NCI-H1417 treated with DMSO at 0.1 percent for 48 hours (cell line): ENCODE measurements at places on chromosomes 16 and 17.

DNA sequence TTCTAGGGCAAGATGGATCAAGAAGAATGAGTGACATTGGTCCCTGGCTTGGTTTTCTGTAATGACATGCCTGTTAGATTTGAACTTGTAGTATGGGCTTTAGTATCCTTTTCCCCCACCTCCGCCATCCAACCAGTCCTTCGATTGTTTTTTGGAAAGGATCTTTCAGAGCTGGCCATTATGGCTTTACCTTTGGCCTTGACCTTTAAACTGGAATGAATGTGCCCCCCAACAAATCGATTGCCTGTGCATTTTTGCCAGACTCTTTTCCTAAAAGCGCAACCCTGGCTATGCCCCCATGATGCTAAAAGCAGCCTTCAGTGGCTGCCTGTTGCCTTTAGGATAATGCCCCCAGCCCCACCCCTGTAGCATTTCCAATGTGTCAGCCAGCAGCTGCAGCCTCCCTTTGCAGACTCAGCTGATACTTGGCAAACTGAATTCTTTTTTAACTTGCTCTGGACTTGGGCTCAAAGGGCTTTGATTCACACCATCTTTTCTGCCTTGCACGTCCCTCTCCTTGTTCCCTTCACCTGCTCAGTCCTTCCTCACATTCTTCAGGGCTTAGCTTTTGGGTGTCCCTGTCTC, 4.0 kb downstream of the GPRC5C start:
- DNase-seq: no peak

DNA sequence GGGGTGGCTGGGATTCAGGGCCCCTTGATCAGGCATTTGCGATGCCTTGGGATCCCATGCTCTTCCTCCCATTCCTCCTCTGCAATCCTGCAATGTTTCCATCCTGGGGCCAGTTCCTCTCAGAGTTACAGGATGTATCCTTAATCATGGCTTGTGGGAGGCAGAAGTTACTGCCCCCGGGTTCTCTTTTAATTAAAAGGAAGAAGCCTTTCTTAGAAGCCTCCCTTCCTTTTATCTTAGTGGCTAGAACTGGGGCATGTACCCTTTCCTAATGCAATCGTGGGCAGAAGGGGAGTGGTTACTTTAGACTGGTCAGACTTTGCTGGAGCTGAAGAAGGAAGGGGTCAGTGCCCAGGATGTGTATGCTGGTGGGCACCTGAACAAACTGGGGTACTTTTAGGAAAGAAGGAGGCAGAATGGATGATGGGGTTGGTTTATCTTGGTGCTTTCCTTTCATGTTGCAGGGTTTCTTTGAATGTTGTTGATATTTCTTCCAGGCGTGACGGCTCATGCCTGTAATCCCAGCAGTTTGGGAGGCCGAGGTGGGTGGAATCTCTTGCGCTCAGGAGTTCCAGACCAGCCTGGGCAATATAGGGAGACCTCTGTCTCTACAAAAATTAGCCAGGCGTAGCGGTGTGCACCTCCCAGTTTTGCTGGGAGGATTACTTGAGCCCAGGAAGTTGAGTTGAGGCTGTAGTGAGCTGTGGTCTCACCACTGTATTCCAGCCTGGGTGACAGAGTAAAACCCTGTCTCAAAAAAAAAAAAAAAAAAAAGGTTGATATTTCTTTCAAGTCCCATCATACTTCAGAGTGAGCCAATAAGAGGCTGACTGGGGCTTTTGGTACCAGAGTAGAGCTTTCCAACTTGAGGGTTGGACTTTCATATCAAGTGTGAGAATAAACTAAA, 13.2 kb upstream of the SPN start:
- DNase-seq: no peak

- no peak for DNase-seq
These were observed 6.2 kb downstream of the NT5M start for GRCh38 chr17:17309356-17309755.

GRCh38 chr17:34412965-34413441, 50.0 kb upstream of the CCL1 start:
- no peak for DNase-seq

DNA sequence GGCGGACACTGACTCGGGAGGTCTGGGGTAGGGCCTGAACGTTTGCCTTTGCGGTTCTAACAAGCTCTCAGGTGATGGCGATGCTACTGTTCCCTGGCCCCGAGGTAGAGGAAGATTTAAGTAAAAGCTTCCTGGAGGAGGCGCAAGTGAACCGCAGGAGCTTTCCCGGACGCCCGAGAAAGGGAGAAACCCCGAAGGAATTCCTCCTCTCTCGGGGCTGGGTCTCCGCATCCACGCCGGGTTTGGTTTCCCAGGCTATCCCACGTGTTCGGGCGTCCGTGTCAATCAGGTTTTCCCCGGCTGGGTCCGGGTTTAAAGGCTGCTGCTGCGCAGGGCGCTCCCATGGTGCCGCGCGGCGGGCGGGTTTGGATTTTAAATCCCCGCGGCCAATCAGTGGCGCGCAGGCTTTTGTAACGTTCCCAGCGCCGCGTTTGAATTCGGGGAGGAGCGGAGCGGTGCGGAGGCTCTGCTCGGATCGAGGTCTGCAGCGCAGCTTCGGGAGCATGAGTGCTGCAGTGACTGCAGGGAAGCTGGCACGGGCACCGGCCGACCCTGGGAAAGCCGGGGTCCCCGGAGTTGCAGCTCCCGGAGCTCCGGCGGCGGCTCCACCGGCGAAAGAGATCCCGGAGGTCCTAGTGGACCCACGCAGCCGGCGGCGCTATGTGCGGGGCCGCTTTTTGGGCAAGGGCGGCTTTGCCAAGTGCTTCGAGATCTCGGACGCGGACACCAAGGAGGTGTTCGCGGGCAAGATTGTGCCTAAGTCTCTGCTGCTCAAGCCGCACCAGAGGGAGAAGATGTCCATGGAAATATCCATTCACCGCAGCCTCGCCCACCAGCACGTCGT, at the start of gene PLK1:
PLK1 (plus strand) TSS at position 460 of the 844 bp plus-strand sequence; CDS start at position 504, 44 bp downstream.
- DNase-seq: peak; percentile 38

- no peak for DNase-seq
These were observed 857 bp downstream of the GOT2 start for GRCh38 chr16:58733248-58733670.

GRCh38 chr16:19662351-19662750, 55.7 kb downstream of the KNOP1 start:
- DNase-seq: no peak

- no peak for DNase-seq
These were observed 5.6 kb upstream of the TUBG2 start for GRCh38 chr17:42653179-42654124.

- no peak for DNase-seq
These were observed 81.1 kb downstream of the MAF start for GRCh38 chr16:79519448-79519847.

DNA sequence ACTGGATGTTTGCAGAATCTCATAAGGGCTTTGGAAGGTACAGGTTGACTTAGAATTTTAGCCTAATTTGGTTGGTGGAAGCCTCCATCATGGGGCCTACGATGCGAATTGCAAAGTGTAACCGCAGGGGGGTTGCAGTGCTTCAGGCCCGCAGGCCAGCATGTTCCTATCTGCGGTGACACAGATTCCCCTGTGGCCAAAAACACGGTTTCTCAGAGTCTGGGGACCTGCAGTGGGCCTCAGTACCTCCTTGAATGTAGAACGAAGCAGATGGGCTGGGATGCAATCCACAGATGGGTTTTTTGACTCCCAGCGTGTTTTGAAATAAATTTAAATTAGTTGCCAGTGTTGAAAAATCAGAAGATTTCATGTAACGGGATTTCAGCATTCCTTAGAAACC, 34.7 kb downstream of the KIAA0513 start:
- DNase-seq: no peak

GRCh38 chr17:42317266-42317845, 29.1 kb downstream of the STAT5A start:
- DNase-seq: no peak

GRCh38 chr17:79803421-79803996, 6.6 kb upstream of the CBX8 start:
- no peak for DNase-seq

DNA sequence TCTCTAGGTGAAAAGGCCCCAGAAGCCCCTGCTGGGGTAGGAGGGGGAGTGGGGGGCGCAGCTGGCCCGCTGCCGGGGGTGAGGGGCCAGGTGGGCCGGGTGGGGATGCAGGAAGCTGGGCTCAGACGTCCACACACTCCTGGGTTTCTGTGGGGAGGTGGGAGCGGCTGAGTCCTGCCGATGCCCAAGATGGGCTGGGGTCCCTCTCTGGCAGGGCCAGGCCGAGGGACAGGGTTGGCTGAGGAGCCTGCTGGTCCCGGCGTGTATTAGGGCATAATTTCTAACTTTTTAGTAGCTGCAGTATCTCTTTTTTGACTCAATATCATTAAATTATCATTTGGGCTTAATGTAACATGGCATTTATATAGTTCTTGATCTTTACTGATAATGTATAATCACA, 121.4 kb upstream of the CORO6 start:
- no peak for DNase-seq

GRCh38 chr16:48451323-48451722, 66.1 kb upstream of the SIAH1 start:
- no peak for DNase-seq

- no peak for DNase-seq
These were observed 218.4 kb downstream of the HAPSTR1 start for GRCh38 chr16:9309844-9310243.

GRCh38 chr16:81996664-81997509, 14.4 kb downstream of the SDR42E1 start:
- no peak for DNase-seq

GRCh38 chr17:70106551-70106950, 31.5 kb downstream of the KCNJ16 start:
- no peak for DNase-seq

DNA sequence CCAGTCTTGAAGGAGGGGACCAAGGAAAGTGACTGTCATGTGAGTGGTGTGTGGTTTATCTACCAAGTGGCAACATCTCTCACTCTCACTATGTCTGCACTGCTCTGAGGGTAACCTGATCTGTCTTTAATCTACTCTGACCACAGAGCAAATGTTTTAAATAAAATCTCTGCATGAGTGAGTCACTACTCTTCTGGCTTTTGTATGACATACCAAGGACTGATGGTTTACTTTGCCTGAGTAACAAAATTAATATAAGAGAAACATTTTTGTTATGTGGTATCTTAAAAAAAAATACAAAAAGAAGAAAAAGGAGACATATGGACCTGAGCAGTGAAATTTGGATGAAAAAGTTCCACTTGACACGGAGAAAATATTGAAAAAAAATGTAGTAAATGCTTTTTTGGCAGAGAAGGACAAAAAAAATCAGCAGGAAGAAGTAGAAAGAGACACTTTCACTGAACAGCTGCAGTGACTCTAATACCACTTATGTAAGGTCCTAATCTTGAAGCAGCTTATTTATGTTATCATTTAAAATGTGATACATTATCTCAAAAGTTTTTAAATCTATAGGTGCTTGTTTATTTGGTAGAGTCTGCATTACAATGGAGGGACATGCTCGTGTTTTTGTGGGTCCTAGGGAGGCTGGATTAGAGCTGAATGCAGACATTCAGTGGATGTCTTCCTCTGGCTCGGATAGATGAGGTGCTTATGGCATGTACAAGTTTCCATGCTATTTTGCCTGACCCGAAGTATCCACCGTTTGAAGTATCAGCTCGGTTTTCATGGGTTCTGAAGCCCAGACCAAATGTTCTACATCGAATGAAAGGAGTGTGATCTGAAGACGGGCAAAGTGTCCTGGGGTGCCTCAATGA, 240.7 kb downstream of the MAP2K6 start:
- no peak for DNase-seq

DNA sequence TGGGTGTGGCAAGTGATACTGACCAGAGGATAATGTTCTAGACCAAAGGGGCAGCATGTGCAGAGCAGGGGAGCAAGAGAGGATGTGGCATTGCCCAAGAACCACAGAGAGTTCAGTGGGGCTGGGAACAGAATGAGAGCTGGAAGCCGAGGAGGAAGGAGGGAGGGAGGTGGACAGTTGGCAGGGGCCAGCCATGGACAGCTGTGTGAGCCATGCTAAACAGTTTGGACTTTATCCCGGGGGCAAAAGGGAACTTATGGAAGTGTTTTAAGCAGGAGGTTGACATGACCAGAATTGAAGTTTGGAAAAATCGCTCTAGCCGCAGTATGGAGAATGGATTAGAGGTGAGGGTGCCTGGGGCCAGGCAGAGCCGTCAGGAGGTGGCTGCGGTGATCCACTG, 29.4 kb upstream of the TMEM132E start:
- DNase-seq: no peak

DNA sequence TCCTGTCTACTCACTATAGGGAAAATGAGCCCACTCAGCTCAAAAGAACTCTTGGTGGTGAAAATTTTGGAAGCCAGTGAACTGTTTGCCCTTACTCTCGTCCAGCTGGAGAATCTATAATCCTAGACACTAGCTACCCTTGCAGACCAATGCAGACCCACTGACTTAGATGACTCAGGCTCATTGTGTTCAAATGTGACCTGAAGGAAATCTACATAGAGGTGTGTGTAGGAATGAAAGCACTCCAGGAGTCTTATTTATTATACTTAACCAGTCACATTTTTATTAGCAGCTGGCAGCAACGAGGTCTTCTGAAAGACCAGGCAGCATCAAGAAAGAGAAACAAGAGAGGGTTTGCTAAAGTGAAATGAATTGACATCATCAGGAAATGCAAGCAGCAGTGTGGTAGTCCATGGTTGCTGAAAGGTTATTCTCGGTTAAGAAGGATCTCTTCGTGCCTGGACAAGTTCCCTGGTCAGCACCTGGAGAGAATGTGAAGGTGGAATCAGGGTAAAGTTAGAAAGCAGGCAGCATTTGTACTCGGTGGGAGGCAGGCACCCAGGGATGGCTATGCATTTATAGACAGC, 1.4 kb downstream of the KRTAP29-1 start:
- DNase-seq: no peak

DNA sequence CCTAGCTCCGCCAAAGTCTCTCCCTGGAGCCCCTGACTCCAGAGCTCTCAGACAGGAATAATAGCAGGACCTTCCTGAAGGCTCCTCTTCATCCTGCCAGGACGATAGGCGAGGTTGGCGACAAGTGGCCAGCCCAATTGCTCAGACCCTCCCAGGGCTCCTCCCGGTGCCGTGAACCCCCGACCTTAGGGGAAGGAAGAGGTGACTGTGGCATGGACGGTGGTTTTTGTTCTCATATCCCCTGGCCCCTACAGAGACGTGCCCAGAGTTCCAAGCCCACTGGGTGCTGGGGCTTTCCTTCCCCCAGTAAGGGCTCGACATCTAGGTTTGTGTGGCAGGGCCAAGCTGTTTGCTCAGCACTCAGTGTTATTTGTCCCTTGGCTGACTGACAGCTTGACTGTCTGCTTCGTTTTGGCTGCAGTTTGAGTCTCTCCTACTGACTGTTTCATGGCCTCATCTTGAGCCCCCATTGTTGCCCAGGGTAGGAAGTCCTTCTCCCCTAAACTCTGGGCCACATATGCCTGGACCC, 4.6 kb upstream of the ADCY7 start:
- DNase-seq: no peak

DNA sequence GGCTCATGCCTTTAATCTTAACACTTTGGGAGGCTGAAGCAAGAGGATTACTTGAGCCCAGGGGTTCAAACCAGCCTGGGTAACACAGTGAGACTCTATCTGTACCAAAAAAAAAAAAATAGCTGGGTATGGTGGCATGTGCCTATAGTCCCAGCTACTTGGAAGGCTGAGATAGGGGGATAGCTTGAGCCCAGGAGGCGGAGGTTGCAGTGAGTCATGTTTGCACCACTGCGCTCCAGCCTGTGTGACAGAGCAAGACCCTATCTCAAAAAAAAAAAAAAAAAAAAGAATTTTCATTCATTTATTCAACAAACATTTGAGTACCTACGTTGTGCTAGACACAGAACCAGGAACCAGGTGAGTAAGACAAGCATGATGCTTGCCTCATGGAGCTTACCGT, 73.6 kb upstream of the MRTFB start:
- no peak for DNase-seq

- DNase-seq: no peak
These were observed 1.0 kb upstream of the ENDOV start for GRCh38 chr17:80413771-80414507.

GRCh38 chr16:67155295-67156142, 4.2 kb downstream of the TRADD start:
- DNase-seq: no peak
